AG04450 (cell line): ENCODE measurements at places on chromosomes 5 and 9.

GRCh38 chr9:123604861-123605260 is 248.9 kb downstream of the CRB2 start:
- DNase-seq = no peak

GRCh38 chr5:103435136-103435889 is 127.3 kb downstream of the NUDT12 start:
- no peak for DNase-seq

GRCh38 chr9:13575558-13575957 is 296.1 kb upstream of the MPDZ start:
- no peak for DNase-seq

GRCh38 chr5:122759241-122760070 is 15.4 kb upstream of the SNX2 start:
- no peak for DNase-seq

GRCh38 chr5:173823274-173823644 is 64.9 kb upstream of the CPEB4 start:
- DNase-seq = no peak

GRCh38 chr5:96963267-96963666 is 27.4 kb downstream of the LNPEP start:
- DNase-seq = no peak

- no peak for DNase-seq
Measured at GRCh38 chr9:103734471-103734870, 359.6 kb upstream of the SMC2 start.

- no peak for DNase-seq
Measured at GRCh38 chr9:121858788-121859187, 207.4 kb downstream of the DAB2IP start.

DNA sequence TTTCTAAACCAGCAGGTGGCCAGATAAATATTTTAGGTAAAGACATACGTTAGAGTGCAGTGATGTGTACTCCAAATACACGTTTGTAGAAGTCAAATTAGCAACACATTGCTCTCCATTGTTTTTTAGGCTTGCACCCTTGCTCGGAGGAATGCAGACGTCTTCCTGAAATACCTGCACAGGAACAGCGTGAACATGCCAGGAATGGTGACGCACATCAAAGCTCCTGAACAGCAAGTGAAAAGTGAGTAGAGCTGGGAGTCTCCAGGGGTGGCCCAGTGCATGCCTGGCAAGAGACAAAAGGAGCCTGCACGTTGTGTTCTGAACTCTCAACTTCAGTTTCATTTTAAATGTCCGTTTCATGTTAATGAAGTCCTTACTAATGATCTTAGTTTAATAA is 207.5 kb upstream of the OTULINL start:
- no peak for DNase-seq

DNA sequence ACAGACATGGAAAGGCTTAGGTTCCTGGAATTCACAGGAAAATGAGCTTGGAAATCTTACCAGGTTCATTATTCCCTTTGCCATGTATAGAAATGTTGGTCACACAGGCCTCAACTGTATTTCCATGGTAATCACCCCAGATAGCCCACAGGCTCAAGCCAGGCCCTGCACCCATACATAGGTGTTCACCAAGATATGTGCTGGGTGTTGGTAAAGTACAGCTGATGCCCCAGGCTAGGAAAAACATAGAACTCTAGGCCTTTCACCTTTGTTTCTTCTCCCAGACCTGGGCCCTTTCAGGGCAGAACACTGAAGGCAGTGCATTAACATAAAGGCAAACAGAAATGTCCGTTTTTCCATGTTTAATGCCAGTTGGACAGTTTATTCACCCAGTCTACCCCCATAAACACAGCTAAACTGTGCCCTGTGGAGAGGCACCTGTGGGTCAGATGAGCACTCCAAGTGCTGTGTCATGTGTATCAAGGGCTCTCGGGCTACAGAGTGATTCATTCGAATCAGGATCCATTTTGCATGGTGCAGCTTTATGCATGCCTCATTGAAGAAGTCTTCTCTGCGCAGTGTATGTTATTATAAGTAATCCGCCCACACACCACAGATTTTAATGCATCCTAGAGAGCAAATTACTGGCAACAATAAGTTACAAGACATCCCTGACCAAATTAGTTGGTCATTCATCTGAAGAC is 93.4 kb upstream of the SLC30A5 start:
- no peak for DNase-seq

DNA sequence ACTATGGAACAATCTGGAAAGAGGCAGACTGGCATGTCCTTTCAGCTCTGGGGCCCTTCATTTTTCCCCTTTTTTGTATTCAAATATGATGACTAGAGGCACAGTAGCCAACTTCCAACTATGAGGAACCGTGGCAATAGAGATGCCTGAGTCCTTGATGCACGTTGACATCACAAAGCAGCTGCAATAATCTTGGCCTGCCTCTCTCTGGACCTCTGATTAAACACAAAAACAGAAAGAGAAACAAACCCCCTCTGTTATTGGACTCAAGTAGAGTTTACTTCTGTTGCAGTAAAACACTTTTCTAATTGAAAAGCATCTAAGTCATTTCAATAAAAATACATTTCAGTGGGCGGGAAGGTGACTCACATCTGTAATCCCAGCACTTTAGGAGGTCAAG is 122.2 kb upstream of the GRAMD2B start:
- no peak for DNase-seq

DNA sequence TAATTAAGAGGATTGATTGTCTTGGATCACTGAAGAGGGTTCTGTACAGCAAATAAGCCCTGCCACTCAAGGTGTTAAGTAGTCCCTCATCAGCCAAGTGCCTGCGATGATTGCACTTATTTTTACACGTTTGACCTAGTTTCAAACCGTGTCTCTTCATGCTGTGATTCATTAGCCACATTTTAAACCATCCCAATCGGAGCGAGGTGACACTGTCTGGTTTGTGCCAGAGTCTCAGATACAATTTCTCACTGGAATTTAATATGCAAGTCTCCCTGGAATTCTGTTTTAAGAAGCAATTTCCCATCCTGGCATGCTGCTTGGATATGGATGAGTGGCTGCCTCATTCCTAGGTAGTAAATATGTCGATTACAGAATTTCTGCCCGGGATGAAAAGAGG is 1.6 kb downstream of the INSYN2B start:
- DNase-seq = no peak

GRCh38 chr5:180970875-180971274 is 17.8 kb upstream of the BTNL3 start:
- DNase-seq = no peak

GRCh38 chr9:98178874-98179850 is 13.3 kb downstream of the CORO2A start:
- no peak for DNase-seq

DNA sequence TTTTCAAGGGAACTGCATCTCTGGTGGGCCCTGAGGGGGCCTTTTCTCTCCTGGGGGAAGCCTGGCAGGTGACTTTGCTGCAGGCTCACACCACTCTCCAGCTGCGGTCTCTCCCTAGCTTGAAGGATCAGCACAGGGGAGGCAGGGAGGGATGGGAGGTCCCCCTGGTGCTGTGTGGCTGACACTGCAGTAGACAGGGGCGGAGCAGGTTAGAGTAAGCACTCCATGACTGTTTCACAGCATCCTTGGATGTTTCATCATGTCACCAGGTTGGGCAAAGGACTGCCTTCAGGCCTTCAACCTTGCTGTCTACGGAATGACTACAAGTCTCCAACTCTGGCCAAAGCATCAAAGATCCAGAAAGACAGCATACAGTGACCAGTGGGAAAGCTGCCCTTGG is 470.7 kb downstream of the CDK5RAP2 start:
- no peak for DNase-seq

GRCh38 chr5:55578771-55579170 is 44.0 kb upstream of the PLPP1 start:
- DNase-seq = no peak

GRCh38 chr5:115796656-115797055 is 19.8 kb downstream of the CDO1 start:
- no peak for DNase-seq

DNA sequence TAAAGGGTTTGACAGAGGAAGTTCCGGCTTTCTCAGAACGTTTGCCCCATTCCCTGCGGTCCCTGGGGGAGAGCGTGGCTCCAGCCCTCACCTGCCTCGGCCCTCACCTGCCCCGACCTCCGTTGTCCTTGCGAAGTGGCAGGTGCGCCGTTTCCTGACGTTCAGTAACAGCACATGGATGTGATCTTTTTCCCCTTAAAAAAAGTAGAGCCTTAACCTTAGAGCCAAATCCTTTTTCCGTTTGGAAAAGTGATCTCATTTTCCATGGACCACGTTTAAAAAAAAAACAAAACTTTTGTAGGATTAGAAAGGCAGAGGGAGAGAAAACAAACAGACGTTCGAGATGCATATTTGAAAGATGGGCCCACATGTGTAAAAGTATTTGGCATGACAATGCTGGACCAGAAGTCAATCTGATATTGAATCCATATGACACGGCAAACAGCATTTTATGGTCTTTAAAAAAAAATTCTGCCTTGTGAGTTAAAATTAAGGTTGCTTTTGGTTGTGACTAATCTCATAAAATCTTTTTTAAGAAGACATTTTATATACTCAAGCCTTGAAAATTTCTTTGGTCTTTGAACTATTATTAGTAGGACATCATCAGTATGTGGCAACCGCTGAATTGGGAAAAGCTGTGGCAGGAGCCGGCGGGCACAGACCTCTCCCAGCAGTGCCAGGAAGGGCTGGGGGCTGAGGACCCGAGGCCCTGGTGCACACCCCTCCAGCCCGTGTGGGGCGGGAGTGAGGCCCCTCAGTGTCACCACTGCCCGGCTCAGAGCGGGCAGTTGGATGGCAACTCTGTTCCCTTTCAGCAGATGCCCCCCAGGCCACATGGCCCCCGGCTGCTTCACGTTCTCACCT is 42.5 kb upstream of the EXOC3 start:
- no peak for DNase-seq

DNA sequence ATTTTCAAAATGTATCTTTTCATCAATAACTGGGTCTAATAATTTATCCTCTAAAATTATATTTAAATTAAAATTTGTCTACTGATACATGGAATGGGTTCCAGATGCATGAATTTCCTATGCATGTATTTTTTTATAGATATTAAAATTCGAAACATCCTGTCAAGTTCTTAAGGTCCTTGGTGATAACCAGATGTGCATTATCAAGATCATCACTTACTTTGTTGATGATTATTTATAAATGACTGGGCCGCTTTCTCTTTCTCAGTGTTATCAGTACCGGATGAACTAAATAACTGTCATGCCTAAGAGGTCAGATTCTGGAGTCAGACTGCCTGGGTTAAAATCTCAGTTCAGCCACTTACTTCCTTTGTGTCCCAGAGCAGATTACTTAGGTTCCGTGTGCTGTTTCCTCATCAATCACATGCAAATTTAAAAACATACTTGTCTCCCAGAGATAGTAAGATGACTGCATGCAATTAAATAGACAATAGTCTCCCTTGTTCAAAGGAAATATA is 124.3 kb downstream of the TEX10 start:
- no peak for DNase-seq

DNA sequence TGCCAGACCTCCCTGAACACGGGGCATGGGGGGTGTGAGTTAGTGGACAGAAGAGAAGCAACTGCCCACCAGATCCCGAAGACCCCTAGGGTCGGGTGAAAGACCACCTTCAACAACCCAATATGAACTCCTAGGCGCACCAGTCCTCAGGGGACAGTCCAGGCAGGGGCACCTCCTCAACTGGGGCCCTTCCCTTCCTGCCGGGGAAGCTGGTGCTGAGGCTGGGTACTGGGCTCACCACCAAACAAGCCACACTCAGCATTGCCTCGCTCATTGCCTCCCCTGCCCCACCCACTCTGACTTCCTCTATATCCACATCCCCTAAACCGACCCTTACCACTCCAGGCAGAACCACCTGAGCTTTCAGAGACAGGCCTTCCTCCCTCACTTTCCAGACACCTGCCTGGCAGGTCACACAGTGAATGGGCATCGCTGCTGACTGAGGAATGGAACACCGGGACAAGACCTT is 42.5 kb downstream of the SEMA4D start:
- no peak for DNase-seq

DNA sequence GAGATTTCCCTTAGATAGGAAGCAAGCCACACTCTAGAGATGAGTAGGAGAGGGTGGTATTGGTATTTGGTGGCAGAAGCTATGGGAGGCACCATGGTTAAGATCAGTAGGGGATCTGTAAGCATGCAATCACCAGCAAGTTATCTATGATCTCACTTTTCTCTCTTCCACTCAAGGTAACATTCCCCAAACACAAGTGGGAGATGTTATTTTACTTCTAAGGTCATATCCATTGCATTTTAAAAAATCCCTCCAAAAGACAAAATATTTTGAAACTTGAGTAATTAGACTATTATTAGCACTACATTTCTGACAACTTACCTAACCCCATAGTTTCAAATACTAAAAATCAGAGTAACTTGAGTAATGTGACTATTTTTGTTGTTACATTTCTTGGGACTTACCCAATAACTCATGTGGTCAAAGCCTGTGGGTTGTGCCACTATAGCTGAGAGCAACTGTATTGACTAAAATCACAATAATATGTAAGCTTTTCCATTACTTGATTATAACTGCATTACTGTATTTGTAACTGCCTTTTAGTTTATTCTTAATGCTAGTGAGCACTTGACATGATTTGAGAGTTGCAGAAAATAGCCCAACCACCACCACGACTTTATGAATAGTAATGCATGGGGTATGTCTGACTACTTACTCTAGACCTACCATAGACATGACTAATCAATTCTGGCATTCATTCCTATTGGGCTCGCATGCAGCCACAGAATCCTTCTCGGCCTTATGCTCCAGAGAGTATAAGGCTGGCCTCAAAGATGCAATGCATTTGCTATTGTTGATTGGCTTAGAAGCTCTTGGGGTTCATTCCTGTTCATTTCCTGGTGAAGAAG is 264.7 kb downstream of the TRIM32 start:
- peak; percentile 88 for DNase-seq
